ENCODE measurements at places on chromosomes 4 and X.

DNA sequence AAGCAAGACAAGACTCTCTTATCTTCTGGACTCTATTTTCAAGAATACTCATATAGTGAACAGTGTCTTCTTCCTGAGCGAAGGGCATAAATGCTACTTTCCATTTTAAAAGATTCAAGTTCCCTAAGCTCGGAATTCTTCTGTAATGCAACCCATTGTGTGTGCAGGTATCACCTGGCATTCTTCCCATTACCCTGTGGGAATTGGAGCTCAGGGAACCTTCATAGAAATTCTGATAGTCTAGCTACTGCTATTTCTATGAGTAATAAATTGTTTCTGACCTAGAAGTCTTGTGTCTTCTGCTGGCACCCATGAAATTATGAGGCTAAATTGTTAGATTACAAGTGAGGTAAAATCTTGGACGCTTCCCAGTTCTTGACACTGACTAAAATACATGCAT is 324.1 kb upstream of the DIPK2B start:
- DNase-seq: no peak

GRCh38 chr4:40750461-40751258 is 905 bp downstream of the NSUN7 start:
- DNase-seq: no peak

GRCh38 chr4:25993395-25994185 is 79.6 kb downstream of the SMIM20 start:
- no peak for DNase-seq

GRCh38 chr4:76948443-76949275 is 893 bp upstream of the SEPTIN11 start:
- DNase-seq: peak; percentile 48

GRCh38 chr4:147160908-147161513 is 215.3 kb upstream of the TTC29 start:
- no peak for DNase-seq

DNA sequence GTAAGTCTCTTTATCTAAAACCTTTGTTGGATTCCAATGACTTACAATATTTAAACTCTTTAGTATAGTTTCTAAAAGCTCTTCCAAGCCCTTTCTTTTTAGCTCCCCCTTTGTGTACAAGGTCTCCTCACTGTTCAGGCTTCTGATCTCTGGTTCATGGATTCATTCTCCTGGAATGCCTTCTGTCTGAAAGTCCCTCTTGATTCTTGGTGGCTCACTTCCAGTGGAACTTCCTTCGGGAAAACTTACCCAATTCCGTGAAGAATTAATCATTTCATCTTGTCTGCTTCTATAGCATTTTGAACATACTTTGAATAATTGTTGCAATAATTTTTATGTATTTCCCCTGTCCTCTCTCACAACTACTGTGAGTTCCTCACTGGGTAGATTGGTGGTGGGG is 3.6 kb downstream of the ARHGAP24 start:
- DNase-seq: no peak

DNA sequence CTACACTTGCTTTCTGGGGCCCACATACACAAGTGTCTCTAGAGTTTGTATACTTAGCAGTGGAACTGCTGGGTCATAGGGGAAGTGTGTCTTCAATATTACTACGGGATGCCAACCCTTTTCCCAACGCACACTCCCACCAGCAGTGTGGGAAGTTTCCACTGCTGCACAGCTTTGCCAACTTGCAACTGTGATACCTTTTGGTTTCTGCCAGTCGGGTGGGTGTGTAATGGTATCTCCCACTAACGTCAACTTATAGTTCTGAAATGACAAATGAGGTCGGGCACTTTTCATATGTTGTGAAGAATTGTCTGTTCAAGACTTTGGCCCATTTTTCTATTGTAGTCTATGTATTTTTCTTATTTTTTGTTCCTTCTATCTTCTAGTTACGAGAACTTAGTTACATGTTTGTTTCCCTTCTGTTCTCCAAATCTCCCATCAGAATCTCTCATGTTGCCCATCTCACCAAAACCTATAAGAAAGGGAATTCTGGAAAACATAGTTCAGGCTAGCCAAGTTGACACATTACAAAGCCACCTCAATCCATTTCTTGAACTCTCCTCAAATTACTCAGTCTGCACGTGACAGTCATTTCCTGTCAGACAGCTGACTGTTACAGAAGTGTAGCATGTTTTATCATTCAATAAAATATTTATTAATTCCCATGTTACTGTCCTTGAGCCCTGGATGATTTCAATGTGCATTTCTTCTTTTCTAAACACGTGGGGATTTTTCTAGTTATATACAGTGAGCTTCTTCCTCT is 30.7 kb downstream of the PNMA6E start:
- DNase-seq: no peak

GRCh38 chr4:30721185-30722091 is 1.3 kb downstream of the PCDH7 start:
- DNase-seq: no peak

DNA sequence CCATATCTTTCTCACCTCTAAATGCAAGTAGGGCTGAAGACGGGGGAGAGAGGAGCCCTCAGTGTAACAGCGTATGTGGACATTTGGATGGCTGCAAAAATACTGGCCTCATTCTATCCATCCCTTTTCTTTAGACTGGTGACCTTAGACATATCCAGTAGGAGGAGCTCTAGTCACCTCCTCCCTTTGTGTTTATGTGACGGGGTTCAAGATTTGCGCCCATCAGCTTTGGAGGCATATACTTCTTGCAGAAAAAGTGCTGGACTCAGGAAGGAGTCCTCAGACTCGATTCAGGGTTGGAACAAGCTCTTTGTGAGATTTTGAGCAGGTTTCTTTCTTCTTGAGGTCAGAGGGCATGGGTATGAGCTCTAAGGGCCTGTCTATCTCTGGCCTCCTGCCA is 86.2 kb downstream of the MAMLD1 start:
- no peak for DNase-seq

GRCh38 chr4:19557161-19557560 is 694.5 kb upstream of the SLIT2 start:
- no peak for DNase-seq

- DNase-seq: no peak
These were observed 57.5 kb upstream of the SORCS2 start for GRCh38 chr4:7134737-7135388.

DNA sequence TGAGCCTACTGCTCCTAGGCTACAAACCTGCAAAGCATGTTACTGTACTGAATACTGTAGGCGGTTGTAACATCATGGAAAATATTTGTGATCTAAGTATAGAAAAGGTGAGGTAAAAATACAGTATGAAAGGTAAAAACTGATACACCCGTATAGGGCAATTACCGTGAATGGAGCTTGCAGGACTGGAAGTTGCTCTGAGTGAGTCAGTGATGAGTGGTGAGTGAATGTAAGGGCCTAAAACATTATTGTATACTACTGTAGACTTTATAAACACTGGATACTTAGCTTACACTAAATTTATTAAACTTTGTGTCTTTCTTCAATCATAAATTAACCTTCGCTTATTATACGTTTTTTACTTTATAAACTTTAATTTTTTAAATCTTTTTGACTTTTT is 3.7 kb downstream of the KIF4A start:
- no peak for DNase-seq

- DNase-seq: no peak
These were observed 2.9 kb downstream of the GRIA2 start for GRCh38 chr4:157223456-157223855.

- DNase-seq: no peak
These were observed 17.5 kb upstream of the PPP2R2C start for GRCh38 chr4:6489927-6490326.

DNA sequence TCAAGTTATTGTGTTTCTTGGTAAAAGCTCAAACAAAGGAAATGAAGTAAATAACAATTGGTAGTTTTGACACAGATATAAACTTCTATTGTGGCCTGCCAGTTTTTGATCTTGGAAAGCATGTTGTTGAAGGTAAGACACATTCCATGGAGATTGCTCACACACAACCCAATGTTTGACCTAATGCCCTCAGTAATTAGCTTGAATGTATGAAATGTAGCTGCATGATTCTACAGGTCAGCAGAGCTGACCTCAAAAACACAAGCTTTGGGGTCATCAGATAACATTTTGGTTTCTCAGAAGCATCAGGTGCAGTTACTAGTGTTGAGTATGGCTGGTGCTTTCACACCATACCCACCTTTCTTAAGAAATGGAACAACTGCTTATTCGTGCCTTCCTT is 16.5 kb downstream of the GPR173 start:
- DNase-seq: no peak

DNA sequence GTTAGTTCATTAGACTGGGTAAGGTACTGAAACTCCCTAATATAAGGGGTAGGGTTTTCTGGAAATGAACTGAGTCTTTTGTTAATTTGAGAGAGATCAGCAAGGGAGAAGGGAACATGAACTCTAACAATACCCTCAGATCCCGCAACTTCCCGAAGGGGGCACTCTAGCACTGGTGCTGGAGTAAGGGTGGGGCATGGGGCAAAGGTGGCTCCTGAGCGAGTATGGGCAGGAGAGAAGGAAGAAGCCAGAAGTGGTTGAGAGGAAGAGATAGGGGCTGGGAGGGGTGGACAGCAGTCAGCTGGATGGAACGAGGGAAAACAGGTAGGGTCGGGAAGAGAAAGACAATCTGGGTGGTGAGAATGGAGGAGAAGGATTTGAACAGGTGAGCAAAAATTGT is 183.2 kb upstream of the MAGEE2 start:
- DNase-seq: no peak

DNA sequence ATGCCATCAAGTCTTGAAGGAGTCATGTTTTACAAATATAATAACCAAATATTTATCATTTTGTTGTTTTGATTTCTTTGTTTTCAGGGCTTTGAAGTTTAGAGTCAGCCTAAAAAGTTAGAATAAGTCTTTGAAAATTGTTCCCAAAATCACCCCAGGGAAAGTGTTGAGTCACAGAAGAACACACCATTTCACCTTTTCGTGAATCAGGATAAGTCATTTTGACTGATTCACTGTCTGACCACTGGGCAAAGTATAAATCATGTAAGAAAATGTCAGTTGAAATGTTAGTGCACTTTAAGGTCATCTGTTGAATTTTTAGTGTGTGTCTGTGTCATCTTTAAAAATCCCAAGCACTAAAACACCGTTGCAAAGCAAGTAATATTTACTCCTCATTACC is 1320.1 kb downstream of the RPA4 start:
- no peak for DNase-seq

GRCh38 chr4:162837679-162838078 is 329.0 kb downstream of the NAF1 start:
- no peak for DNase-seq

DNA sequence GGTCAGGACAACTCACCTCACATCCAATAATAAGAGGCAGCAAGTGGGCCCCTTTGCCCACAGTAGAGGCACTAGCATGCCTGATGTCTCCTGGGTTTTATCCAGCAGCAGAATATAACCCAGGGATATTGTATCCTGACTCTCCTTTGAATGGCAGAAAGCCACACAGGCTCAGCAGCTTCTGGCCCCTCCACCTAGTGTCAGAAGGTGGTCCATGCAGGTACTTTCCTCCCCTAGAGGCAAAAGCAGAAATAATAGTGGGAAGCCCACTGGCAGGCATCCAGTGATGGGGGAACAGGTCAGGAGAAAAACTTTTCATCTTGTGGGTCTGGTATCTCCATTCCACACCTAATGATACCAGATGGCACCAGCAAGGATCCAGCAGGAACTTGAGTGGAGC is 75.5 kb upstream of the IRS4 start:
- DNase-seq: no peak

GRCh38 chr4:128670513-128670912 is 139.0 kb upstream of the JADE1 start:
- no peak for DNase-seq

DNA sequence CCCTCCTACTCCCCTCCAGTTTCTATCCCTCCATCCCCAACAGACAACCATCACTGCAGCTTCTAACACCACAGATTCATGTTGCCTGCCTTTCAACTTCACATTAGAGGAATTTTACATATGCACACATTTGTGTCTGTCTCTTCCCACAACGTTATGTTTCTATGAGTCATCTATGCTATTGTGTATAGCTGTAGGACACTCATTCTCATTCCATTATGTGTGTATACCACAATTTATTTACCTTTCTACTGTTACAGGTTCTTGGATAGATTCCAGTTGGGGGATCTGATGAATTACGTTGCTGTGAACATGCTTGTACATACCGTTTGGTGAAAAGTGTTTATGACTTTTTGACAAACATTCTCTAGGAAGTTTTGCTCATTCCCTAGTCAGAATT is 58.8 kb upstream of the TRPC3 start:
- no peak for DNase-seq

DNA sequence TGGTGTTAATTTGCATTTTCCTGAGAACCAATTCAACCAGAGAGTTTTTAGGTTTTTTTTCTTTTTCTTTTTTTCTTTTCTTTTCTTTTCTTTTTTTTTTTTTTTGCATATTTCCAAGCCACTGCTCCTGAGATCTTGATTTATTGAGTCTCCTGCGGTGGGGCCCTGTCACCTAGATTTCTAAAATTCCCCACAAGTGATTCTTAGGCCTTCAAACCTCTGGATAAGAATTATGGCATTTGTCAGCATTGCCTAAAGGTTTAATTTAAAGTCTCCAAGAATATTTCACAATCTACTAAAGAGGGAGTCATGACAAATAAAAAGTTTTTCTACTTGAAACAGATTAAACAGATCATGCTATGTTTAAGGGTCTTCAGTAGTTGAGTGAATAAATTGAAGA is 84.9 kb downstream of the GAB1 start:
- DNase-seq: no peak

- no peak for DNase-seq
These were observed 568.3 kb downstream of the ANKRD50 start for GRCh38 chr4:124144238-124144654.

- no peak for DNase-seq
These were observed 556 bp upstream of the SMARCA5 start for GRCh38 chr4:143512978-143513313.

DNA sequence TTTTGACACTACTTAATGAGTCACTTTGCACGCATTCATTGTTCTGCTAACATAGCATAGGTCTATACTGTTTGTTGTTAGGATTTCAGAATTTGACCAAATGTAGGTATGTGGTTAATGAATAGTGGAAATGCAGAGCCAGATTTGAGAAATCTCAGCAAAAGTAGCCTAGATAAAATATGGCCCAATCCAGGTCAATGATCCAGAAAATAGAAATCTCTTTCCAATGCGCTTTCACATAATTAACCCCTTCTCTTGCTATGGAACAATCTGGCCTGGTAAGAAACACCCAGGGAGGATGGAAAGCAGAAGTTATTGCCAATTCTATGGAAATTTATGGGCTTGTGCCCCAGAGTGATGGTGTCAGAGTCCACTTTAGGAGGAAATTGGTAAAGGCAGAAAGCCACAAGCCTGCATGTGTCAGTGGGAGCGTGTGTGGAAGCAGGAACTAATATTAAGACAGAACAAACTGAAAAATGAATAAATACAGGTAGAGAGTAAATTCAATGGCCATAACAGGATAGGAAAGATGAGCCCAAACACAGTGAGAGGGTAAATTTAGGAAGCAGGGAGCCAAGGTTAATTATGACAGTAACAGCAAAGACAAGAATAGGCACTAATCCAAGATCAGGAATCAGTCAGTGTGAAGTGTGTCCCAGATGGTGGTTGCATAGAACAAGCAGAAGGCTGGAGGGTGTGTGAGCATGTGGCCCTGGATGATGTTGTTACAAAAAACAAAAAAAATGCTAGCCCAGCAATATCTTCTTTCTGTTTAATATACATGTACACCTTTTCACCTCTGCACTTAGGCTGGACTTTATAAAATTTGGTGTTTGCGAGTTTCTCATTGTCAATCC is 102.9 kb downstream of the SYTL5 start:
- no peak for DNase-seq
